ENCODE measurements at places on chromosomes 12 and 14.

DNA sequence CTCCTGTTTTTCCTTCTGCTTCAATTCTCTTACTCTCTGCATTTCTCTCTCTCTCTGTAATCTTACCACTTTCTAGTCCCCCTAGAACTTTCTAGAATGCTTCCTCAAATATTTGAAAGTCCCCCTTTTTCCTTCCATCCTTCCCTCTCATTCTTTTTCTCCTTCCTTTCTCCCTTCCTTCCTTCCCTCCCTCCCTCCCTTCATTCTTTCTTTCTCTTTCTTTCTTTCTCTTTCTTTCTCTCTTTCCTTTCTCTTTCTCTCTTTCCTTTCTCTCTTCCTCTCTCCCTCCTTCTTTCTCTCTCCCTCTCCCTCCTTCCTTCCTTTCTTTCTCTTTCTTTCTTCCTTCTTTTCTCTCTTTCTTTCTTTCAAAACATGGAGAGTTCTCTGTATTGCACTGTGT, 201.4 kb upstream of the IGF1 start:
- no peak for DNase-seq

DNA sequence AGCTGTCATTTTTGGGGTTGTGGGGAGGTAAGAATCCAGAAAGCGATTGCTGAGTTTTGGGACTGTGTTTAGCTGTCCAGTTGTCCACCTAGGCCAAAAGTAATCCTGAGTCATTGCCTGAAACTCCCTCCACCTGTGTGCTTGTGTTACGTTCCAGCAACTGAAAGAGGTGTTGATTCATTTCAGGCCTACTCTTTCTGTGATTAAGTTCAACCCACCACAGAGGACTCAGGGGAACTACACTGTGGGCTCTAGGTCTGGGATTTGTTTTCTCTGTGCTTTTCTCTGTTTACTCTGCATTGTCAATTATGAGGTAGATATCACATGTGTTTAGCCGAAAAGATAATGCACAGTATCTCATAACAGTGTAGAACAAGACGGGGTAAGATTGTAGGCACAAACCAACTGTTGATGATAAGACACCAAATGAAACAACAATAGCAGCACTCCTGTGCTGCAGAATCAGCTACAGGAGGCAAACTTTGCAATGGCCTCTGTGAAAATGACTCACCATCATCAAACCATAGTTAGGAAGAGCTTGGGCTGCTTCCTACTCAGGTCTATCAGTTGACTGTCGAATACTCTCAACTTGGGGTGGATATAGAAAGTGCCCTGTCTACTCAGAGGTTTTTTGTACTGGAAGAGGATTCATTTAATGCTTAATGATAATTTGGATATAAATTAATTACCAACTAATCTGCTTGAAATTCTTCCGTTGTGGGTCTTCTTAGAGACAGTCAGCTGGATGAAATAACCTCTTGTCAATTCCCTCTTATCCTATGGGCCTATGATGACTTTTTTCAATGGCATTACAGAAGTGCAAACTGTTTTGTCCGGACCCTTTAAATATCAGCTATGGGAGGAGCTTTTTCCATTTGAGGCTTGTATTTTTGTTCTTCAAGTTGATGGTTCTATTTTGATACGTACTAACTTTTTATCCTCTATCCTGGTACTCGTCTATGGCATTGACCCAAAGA, 385.9 kb downstream of the BMP4 start:
- DNase-seq, result no peak

GRCh38 chr14:51666826-51667225, 15.1 kb downstream of the FRMD6 start:
- no peak for DNase-seq

DNA sequence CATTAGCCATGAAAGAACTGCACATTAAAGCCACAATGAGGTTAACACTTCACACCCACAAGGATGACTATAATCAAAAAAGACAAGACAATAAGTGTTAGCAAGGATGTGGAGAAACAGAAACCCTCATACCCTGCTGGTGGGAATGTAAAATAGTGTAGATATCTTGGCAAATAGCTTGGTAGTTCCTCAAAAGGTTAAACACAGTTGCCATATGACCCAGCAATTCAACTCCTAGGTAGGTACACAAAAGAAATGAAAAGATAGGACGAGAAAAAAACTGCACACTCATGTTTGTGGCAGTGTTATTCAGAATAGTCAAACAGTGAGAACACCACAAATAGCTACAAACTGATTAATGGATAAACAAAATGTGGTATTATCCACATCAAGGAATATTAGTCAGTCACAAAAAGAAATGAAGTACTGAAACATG, 93.5 kb downstream of the ATXN2 start:
- no peak for DNase-seq

DNA sequence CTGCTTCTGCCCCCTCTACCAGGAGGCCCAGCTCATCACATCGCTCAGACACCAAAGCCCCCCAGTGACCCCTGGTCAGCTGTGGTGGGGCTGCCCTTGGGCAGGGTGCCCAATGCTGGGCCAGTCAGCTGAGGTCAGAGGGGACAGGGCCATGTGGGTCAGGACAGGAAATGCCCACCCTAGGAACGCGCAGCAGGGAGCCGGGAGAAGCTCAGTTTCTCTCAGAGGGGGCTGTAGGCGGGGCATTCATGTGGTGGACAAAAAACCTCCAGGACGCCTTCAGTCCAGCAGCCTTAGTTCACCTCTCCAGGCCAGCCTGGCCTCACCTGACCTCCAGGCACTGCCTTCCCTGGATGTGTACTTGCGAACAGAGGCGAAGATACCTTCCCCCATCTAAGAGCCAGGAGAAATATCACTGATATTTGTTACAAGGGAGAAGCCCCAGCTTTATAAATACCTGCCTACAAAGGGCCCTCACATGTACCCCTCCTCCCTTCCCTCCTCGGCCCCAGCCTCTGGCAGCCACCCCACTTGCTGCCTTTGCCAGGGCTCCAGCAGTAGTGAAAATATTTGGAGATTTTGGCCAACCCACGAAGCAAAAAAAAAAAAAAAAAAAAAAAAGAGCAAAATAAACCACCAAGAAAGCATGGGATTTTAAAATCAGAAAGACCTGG, 41.9 kb upstream of the PLEKHG6 start:
- DNase-seq, result no peak

DNA sequence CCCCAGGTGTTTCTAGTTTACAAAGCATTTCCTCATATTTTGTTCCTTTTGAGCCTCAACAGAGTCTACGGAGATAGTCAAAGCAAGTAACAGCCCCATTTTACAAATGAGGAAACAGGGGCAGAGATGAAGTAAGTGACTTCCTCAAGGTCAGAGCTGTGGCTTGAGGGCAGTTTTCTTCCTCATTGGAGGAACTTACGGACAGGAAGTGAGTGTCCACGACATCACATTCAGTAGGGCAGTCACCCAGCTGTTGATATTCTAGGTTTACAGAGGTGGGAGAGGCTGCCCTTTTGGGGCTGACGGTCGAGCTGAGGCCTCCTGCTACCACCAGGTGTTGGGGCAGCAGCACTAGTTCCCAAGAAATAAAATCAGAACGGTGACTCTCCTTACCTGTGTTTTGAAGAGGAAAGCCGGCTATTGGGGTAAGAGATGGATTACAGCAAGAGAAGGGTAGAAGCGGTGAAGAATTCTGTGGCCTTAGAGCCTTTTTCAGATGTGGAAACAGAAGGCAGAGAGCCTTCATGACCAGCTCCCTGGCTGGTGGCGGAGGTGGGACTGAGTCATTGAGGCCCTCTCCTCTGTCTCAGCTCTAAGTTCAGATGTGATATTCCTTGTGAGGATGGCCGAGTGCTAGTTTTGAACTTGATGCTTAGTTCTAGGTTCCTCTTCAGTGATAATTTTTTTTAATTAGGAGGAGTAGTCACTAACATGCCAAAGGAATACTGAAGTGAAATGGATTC, 41.7 kb downstream of the SUSD6 start:
- no peak for DNase-seq

GRCh38 chr14:105173901-105174894, 5.6 kb upstream of the JAG2 start:
- DNase-seq, result no peak

DNA sequence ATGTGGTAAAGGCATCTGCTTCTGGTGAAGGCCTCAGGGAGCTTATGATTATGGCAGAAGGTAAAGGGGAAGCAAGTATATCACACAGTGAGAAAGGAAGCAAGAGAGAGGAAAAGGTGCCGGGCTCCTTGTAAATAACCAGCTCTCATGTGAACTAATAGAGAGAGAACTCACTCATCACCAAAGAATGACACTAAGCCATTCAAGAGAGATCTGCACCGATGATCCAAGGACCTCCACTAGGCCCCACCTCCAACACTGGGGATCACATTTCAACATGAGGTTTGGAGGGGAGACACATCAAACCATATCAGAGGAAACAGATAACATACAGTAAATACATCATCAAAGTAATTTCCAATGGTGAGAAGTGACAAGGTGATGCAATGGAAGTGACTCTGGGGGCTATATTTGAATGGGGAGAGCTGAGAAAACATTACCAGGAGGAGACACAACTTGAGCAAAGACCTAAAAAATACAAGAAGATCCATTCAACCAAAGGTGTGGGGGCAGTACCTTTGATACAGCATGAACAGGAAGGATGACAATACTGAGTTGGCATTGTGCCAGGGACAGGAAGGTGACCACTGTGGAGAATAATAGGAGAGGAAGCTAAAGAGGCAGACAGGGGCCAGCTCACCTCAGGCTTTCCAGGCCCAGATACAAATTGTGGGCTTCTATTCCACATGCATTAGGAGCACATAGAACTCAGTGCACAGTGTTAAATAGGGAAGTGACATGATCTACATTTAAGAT, 134.4 kb upstream of the GRIP1 start:
- no peak for DNase-seq

GRCh38 chr12:82835217-82835616, 148.5 kb downstream of the TMTC2 start:
- DNase-seq, result peak; percentile 39

- peak; percentile 69 for DNase-seq
These were observed 757.7 kb upstream of the TMEM132C start for GRCh38 chr12:127509066-127509778.

GRCh38 chr12:14952299-14952921, 9.0 kb downstream of the ARHGDIB start:
- DNase-seq, result peak; percentile 82

DNA sequence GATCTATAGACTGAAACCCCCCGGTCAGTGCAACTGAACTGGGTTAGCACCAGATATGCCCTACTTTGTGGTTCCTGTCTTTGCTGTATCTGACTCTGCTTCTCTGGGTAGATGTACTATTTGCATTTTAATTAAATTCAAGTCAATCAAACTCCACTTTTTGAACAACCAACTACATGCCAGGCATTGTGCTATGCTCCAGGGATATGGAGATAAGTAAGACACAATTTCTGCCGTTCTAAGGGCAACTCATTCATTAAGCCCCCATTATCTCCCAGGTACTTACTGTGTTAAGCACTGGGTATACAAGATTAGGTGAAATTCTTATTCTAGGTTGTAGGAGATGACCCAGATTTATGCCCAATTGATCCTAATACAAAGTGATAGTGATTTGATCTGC, 62.7 kb upstream of the JDP2 start:
- DNase-seq, result no peak

DNA sequence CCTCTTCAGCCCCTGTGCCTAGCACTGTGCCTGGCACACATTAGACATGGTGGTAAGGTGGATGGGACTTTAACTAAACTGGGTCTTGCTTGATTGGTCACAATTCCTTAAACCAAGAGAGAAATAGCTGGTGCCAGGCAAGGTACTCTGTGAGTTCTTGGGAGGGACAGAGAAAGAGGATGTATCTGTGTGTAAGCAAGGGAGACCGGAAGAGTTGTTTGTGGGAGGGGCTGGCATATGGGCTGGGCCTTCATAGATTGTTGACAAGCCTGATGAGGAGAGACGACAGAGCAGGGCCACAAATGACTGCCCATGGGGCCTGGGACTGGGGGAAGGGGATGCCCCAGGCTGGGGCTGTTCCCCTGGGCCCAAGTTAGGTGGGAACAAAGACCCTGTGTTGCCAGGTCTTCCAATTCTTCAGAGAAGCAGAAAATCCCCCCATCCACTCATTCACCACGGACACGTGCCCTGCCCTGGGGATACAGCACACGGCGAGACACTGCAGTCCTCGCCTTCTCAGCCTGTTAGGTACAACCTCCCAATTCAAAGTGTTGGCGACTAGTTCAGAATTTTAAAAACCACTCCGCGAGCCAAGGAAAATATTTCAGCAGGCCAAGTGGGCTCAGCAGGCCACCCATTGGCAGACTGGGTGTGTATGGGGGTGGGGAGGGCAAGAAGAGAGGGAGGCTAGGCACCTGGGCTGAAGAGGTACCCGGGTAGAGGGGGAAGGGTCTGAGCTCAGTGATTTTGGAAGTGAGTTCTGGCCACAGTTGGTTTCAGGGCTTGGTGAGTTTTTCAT, 11.4 kb upstream of the CYP46A1 start:
- no peak for DNase-seq

- no peak for DNase-seq
These were observed 21.7 kb downstream of the TMBIM6 start for GRCh38 chr12:49763006-49763591.

DNA sequence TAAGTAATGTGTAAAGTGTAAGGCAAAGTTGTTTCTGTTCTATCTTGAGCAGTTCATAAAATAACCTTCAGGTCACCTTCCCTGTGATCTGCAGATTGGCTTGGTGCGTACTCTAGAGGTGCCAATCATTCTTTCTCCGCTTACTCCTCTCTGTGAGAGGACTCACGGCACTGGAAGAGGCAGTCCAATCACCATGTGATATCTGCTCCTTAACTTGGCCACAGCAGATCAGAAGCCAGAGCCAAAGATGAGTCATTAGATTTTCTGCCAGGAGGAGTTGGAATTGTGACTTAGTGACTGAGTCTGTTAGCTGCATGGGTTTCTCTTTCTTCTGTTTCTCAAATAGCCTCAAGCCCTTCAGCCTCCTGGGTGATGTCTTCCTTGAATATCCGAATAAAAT, 165.5 kb downstream of the SLC41A2 start:
- peak; percentile 60 for DNase-seq

DNA sequence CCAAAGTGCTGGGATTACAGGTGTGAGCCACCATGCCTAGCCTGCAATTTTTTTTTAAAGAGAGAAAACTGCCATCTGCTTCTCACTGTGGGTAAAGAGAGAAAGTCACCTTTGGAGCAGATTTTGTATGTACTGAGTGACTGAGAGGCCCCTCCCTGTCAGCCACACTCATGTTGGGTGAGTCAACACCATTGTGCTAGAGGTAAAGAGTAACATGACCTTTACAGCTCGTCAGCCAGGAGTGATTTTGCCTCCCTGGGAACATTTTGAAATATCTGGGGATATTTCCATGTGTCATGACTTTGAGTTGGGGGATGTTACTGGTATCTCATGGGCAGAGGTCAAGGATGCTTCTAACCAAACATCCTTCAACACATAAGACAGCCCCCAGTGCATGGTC, 115.2 kb downstream of the KSR2 start:
- no peak for DNase-seq

- DNase-seq, result peak; percentile 36
These were observed 228.1 kb upstream of the AMIGO2 start for GRCh38 chr12:47307680-47308399.

- DNase-seq, result no peak
These were observed 43.4 kb upstream of the KCNA1 start for GRCh38 chr12:4866299-4866698.

DNA sequence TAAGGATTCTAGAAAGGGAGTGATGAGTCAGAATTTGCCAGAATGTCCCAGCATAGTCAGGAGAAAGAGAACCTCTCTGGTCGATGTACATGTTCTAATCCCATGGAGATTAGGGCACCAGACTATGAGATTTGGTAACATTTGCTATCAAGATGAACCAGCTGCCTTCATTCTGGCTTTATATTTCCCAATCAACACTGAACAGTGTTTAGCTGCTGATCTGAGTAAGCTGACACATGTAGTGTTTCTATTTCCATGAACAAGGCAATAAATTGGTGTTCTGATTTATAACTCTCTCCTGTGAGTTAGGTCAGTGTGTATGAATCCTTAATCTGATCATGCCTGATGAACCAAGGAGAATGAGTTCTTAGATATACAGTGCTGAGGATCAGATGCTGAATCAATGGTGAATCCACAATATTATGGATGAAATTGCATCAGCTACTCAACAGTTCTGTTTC, 158.0 kb upstream of the AMIGO2 start:
- no peak for DNase-seq

Measured in HFF-Myc (cell line).